H9 (cell line): ENCODE measurements at places on chromosomes 7 and 10. TPM values are rescaled to one million over a fixed set of nuclear protein-coding genes. Genes with fewer than 3 reads are reported as not detected.

IFIT1B gene
- total RNA-seq, result not detected in 2 replicates

- H3K27ac ChIP-seq, result no peak overlapping the region
- no peaks in the 10 kb centered on the region for H3K27me3 ChIP-seq
- no peaks in the 10 kb centered on the region; the same call in 1 of the 2 replicates for H3K36me3 ChIP-seq
Observed at GRCh38 chr7:131021902-131022301, 287.9 kb upstream of the KLF14 start.

- H3K4me3 ChIP-seq, result no peak overlapping the region
- peaks cover 11% of the 10 kb centered on the region for H3K4me1 ChIP-seq
- peaks cover 12% of the 10 kb centered on the region for H3K36me3 ChIP-seq
- H3K27me3 ChIP-seq, result no peaks in the 10 kb centered on the region
Observed at GRCh38 chr7:22344655-22345054, 12.3 kb downstream of the RAPGEF5 start.

DNA sequence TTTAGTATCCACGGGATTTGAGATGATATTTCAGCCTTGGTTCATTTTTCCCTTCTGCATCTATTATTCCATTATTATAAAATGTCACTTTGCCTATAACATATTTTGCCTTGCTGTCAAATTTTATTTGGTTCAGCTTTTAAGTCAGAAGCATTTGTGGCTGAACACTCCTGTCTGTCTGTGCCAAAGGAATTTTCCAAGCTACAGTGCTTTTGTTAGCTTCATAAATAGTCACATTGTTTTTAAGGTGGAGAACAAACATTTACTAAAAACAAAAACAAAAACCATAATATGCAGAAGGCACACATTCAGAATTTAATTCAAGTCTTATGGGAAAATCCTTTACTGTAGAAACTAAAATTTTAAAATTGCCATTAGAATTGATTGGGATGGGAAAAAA is 33.8 kb upstream of the ELMO1 start:
- peaks cover 8% of the 10 kb centered on the region; the same call in 1 of the 2 replicates for H3K4me1 ChIP-seq
- no peak for DNase-seq
- no peak overlapping the region for H3K27ac ChIP-seq
- H3K36me3 ChIP-seq, result no peaks in the 10 kb centered on the region

DNA sequence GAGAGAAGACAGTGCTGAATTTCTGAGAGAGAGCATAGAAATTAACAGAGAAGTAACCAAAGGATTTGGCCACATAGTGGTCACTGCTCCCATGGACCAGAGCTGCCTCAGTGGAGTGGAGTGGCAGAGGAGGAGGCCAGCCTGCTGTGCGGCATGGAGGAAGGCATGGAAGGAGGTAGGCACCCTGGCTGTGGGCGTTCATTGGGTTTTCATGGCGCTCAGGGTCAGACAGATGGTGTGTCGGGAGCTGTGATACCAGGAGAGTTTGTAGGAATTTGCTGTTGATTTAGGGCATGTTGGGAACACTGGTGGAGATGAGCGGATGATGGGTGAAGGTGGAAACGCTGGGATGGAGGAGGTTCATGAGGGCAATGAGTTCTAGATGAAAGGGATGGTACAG is 78.9 kb upstream of the INSYN2A start:
- H3K36me3 ChIP-seq, result peaks cover 19% of the 10 kb centered on the region
- no peaks in the 10 kb centered on the region for H3K4me1 ChIP-seq
- H3K4me3 ChIP-seq, result no peak overlapping the region
- H3K27ac ChIP-seq, result no peak overlapping the region
- no peak for DNase-seq
